ENCODE measurements at places on chromosomes 16 and 17.

DNA sequence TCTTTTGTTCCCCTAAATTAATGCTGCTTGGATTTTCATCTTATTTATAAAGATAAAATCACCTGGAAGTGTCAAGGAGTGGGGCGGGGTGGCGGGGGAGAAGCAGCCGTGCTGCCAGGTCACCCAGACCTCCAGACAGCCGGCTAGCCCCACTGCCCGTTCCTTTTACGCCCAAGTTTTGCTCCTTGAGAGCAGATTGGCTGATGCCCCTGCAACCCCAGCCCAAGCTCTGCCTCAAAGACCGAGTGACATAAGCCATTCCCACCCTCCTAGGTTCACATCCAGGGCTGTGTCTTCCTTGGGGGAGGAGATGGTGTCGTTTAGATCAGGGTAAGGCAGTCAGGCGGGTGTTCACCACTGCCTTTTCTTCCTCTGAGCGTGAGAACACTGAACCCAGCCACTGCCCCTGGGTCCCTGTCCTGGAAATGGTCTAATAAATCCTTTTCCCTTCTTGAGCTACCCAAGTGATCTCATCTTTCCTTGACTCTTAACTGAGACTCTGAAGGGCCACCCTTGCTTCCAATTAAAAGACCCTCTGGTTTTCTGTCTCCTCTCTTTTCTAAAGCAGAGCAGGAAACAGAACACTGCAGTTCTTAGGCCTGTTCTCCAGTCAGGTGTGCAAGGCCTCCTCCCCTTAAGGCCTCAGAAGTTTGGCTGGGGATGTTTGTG, 5.7 kb downstream of the PDF start:
- no peak for ATAC-seq

DNA sequence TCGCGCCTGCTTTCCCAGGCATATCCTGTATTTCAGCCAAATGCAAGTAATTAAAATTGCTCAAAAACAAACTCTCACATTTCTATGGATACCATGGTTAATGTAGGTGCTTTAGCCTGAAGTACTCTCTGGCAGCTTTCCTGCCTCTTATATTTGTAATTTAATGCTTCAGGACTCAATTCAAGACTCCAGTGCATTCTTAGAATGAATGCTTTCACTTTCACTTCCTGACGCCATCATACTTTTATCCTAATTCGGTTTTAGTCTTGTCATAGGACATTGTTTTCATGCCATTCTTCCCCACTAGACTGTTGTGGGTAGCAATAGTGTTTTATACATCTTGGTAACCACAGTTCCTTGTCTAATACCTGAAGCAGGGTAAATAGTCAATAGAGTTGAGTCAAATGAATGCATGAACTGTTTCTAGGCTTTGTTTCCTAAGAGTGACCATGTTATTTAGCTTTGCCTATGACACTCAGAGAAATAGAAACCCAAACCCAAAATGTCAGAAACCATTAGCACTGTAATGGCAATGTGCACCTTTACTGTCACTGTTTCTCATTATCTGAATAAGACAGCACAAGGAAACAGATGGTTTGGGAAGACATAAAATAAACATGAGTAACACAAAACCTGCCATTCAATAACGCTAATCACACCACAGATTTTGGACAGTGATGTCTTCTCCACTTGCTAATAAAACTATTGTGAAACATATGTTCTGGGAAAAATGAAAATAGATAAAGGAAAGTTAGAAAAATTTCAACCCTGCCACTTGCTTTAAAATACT, 705.5 kb downstream of the CDH11 start:
- ATAC-seq, result peak; percentile 43

DNA sequence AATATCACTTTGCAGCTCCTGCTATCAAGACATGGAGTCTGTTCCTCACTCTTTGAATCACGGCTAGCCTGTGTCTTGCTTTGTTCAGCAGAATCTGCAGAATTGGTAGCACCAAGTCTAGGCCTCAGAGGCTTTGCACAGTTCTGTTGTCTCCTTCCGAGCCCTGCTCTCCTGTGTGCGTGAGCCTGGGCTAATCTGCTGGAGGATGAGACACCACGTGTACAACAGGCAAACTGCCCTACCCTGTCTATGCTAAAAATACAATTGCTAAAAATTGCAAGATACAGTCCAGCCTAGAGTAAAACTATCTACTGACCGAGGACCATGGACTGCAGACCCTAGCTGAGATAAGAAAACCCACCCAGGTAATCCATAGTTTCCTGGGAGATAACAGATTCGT, 484.7 kb downstream of the NPIPA7 start:
- no peak for ATAC-seq

DNA sequence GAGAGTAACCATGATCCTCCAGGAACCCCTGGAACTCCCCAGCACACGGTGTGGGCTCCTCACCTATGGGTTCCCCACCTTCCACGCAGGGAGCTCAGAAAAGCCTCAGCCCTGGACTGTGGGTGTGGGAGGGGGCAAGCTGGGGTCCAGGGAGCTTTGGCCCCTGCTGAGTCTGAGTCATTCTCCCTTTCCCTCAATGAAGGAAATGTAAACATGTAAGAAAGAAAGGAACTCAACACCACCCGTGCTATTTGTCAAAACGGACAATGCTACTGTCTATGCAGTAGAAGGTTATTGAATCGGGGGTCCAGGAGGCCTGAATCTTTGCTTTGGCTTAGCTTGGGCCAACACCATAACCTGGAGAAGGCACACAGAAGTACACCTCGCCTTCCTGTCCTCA, 222.8 kb downstream of the PMP22 start:
- no peak for ATAC-seq

DNA sequence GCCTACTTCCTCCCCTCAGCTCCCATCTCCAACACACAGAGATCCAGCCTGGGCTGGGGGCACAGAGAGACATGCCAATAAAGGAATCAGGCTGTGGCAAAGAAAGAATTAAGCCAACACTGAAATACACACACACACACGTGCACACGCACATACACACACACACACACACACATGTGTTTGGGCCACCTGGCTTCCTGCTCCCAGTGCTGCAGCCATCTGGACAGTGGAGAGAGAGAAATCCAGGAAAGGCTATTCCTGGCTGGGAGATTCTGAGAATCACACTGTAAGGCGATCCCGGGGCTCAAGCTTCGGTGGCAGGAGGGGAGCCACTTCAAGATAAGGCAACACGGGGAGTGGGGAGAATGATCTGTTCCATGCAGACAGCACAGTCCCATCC, 72.4 kb downstream of the NOG start:
- no peak for ATAC-seq

DNA sequence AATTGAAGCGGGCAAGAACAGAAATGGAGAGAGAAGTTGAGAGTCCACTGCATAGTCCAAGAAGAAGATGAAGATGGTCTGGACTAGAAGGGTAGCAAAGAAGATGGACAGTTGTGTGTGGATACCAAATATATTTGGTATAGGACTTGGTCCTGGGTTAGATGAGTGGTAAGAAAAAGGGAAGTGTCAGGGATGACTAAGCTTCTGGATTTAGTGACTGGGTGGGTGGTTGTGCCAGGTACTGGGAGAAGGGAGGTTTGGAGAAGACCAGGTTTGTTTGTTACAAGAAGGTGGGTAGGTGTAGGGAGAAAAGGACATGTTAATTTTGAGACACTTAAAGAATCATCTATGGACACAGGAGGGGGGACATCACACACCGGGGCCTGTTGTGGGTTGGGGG, 5.4 kb downstream of the VMP1 start:
- no peak for ATAC-seq

DNA sequence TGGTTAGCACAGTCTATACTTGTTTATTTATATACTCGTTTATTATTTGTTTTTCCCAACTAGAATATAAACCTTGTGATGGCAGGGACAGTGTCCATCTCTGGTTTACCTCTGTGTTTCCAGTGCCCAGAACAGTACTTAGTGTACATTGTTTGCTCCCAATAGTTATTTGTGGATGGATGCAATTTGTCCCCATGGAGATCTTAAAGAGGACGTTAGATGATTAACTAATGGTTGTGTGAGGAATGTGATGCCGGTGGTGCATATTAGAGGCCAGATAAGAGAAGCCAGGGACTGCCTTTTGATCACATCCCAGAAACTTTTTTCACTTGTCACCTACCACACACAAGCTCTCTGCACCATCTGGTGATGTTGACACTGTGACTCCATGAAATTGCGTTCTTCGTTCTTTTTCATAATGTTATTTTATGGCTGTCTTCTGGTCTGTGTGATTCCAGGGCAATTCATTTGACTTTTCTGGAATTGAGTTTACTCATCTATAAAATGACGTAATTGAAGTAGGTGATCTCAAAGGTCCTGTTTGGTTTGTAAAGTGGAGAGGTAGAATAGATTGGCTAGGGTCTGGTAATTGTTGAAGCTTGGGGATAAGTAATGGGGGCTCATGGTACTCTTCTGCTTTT, 1.2 kb downstream of the COX10 start:
- no peak for ATAC-seq

DNA sequence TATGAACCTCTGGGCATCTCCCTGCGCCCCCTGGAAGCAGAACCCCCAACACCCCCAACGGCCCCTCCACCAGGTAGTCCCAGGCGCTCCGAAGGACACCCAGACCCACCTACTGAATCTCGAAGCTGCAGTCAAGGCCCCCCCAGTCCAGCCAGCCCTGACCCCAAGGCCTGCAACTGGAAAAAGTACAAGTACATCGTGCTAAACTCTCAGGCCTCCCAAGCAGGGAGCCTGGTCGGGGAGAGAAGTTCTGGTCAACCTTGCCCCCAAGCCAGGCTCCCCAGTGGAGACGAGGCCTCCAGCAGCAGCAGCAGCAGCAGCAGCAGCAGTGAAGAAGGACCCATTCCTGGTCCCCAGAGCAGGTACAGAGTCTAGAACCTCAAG, 1.5 kb downstream of the BCL6B start:
- no peak for ATAC-seq

GRCh38 chr16:67177743-67178699, 5.7 kb downstream of the MATCAP1 start:
- peak; percentile 54 for ATAC-seq

GRCh38 chr16:354971-355461, 2.5 kb upstream of the AXIN1 start:
- no peak for ATAC-seq

DNA sequence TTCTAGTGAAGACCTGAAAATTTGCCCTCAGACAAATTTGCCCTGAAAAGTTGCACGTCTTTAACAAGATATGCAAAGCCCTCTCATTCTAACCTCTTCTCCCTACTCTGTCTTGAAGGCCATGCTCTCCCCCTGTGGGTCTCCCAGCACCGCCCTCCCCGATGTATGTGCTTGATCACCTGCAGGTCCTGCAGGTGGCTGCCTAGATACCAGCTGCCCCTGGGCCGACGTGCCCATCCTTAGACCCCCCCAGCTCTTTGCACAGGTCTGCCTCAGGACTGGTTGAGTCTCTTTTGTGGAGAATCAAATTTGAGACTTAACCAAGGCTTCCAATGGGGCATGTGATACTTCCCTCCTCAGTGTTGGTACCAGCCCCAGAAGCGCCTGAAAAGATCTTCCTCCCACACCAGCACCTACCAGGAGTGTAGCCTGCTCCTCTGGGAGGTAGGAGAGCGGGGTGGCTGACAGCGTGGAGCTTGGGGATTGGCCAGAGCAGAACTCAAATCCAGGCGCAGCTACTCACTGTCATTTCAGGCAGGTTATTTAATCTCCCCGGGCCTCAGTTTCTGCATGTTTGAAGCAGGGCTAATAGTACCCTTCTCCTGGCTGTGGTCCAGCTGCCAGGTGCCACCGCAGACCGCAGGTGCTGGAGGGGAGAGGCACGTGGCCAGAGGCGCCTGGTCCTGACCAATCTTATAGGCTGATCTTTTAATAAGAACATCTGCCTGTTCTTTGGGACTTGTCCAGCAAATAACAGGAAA, 4.5 kb upstream of the MRPL38 start:
- ATAC-seq, result no peak

GRCh38 chr16:57725554-57725953, 10.0 kb upstream of the KATNB1 start:
- no peak for ATAC-seq

- peak; percentile 39 for ATAC-seq
These were observed 28.1 kb upstream of the PECAM1 start for GRCh38 chr17:64418506-64419339.

GRCh38 chr16:49986351-49987124, 38.5 kb upstream of the CNEP1R1 start:
- no peak for ATAC-seq

GRCh38 chr17:14510136-14510535, 209.3 kb downstream of the HS3ST3B1 start:
- no peak for ATAC-seq

- no peak for ATAC-seq
These were observed 4.1 kb downstream of the AOC3 start for GRCh38 chr17:42855048-42855596.

GRCh38 chr16:15607700-15608396, 35.1 kb downstream of the MARF1 start:
- ATAC-seq, result peak; percentile 30

GRCh38 chr17:27319541-27320221, 25.8 kb downstream of the WSB1 start:
- ATAC-seq, result no peak

GRCh38 chr16:17177242-17177958, 293.4 kb downstream of the XYLT1 start:
- no peak for ATAC-seq

Measured in activated T-helper 17 cell treated with anti-CD3 and anti-CD28 coated beads, Interleukin-2, amount 50 U/mL, for 72 hours (primary cell).